Right lobe of liver (tissue), 6 donors: ENCODE measurements at places on chromosomes 2 and 18.

DNA sequence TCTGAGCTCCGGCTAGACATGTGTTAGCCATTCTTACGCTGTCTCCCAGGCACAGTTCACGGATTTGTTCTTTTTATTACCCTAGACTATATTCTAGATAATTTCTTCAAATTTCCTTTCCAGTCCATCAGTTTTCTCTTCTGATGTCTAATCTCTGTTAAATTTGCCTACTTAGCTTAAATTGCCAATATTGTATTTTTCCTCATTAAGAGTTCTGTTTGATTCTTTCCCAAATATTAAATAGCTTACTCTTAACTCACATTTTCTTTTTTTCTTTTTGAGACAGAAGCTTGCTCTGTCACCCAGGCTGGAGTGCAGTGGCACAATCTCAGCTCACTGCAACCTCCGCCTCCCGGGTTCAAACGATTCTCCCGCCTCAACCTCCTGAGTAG, 21.2 kb downstream of the CROCC2 start:
- no peaks in the 10 kb centered on the region for H3K27me3 ChIP-seq
- no peaks in the 10 kb centered on the region for H3K4me1 ChIP-seq
- DNase-seq, result no peak
- no peaks in the 10 kb centered on the region for H3K36me3 ChIP-seq
- no peak overlapping the region for H3K27ac ChIP-seq

GRCh38 chr2:96685577-96686459, 43.3 kb downstream of the FER1L5 start:
- H3K36me3 ChIP-seq, result no peaks in the 10 kb centered on the region
- no peaks in the 10 kb centered on the region for H3K4me1 ChIP-seq
- no peaks in the 10 kb centered on the region for H3K27me3 ChIP-seq
- DNase-seq, result no peak

DNA sequence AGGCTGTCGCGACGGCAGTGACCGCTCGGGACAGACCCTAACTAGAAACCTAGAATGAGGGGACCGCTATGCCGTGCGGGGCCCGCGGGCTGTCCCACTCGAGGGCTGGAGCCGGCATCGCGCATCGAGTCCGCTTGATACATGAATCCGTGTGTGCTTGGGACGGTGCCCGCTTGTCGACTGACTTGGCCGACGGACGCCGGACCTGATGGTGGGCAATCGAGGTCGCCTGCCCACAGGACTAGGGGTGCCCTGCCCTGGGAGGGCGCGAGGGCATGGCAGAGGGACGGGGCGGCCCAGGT, 749 bp upstream of the PTMA start:
- H3K4me1 ChIP-seq, result peaks cover 26% of the 10 kb centered on the region
- peak overlapping the region; percentile 100 for H3K27ac ChIP-seq
- H3K36me3 ChIP-seq, result peaks cover 10% of the 10 kb centered on the region
- peak overlapping the region; percentile 82 for H3K4me3 ChIP-seq
- no peak for DNase-seq
- no peaks in the 10 kb centered on the region for H3K27me3 ChIP-seq

- H3K4me1 ChIP-seq, result no peaks in the 10 kb centered on the region
- DNase-seq, result no peak
- H3K27ac ChIP-seq, result no peak overlapping the region
- no peaks in the 10 kb centered on the region for H3K36me3 ChIP-seq
- no peaks in the 10 kb centered on the region for H3K27me3 ChIP-seq
Observed at GRCh38 chr18:56248610-56249235, 389.7 kb downstream of the TXNL1 start.

DNA sequence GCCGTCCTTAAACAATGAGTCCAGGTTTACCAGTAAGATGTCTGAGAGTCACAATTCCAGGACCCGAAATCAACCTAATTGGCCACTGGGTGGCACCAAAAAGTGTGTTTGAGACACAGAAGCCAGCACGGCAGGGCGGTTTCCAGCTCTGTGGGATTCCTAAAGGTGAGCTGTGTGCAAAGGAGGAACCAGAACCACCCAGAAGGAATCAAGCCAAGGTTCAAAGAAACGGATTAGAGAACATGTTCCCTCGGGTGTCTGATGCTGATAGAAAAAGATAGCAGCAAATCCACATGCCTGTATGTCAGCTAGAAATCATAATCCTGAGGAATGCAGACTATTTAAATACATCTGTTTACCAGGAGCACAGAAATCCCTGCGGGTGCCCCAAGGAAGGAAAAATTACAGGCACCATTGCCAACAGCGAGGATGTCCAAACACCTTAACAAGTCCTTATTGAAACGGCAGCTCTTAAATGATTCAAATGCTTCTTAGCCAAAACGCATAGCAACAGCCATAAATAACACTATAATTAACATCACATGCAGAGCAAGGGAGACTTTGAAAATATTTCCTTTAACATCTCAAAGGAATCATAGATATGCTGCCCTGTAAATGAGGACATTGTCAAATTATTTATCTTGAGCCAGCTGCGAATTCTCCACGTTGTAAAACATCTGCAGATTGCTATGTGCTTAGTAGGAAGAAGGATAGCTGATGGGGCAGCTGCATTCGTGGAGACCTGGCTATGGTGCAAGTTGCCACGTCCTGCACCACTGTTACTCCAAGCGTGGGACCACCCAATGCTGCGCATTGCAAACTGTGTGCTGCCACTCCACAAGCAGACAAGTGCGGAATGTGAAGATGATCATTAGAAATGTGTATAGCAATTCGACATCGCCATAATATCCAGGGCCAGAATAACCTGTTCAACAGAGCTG, 318.7 kb upstream of the NCKAP5 start:
- DNase-seq, result peak; percentile 70
- no peak overlapping the region for H3K4me3 ChIP-seq
- no peak overlapping the region for H3K27ac ChIP-seq

DNA sequence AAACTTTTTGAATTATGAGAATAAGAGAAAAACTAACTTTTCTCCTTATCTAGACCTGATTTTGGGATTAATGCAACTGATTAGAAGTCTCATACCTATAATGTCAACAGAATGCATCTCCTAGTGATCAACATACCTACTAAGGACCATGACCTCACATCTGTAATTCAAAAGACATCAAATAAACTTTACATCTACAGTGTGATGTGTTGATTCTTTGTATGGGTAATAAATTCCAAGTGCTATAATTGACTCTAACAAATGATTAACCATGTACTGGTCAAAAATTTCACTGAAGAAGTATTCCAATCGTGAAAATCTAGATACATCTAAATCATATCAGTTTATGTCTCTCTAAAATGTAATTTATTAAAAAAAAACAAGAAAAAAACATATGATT, 84.5 kb downstream of the STRN start:
- no peaks in the 10 kb centered on the region for H3K27me3 ChIP-seq
- H3K4me3 ChIP-seq, result no peak overlapping the region
- no peaks in the 10 kb centered on the region for H3K36me3 ChIP-seq
- no peak for DNase-seq

DNA sequence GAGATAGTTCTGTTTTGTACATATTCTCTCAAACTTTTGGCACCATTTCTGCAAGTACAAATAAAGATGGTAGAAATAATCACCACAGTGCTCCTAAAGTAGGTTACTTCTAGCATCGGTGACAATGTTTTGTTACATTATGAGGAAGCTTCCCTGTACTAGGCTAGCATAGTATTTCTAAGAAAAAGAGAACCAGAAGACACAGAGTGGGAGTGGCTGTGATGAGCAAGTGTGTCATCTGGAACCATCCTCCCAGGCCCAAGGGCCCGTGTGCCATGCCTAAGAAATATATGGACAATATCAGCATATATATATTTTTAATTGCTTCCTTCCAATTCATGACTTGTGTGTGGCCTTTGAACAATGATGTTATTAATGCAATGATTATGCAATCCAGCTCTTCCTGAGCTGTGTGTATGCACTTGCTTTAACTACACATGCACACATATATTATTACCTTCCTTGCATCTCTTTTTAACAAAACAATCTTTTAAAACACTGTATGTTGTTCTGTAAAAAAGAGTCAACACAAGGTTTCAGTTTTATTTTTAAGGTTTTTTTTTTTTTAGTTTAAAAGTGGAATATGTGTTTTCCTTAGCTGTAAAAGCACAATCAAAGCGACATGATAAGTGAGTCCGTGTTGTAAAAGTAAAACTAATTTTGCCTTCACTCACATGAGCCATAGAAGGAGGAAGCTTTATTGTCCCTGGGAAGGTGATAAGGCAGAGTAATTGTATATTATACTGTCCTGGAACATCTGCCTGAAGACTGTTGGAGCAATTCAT, 303.9 kb downstream of the ZNF407 start:
- no peaks in the 10 kb centered on the region for H3K27me3 ChIP-seq
- no peak for DNase-seq
- H3K27ac ChIP-seq, result no peak overlapping the region

DNA sequence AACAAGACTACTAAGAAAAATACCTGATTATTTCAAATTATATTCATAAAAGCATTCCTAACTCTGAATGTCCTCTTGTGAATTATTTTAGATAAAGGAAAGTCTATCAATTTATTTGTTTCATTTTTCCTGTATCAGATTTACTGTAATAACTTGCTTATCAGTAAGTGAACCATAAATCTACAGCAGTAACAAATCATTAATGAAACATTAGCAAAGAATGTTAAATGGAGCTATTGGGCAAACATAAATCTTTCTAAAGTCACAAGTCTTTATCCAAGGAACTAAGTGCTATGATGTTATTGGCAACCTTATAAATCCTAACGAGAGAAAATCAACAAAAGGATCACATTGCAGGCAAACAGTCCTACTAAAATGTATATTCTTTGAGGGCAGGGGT, 897.1 kb upstream of the FSHR start:
- H3K4me3 ChIP-seq, result no peak overlapping the region
- H3K36me3 ChIP-seq, result no peaks in the 10 kb centered on the region
- no peaks in the 10 kb centered on the region for H3K4me1 ChIP-seq
- H3K27me3 ChIP-seq, result no peaks in the 10 kb centered on the region
- no peak overlapping the region for H3K27ac ChIP-seq

- no peaks in the 10 kb centered on the region for H3K36me3 ChIP-seq
- no peak overlapping the region for H3K27ac ChIP-seq
Observed at GRCh38 chr2:170766693-170767092, 3.5 kb upstream of the ERICH2 start.

GRCh38 chr2:234372506-234372905, 124.4 kb downstream of the ARL4C start:
- H3K27ac ChIP-seq, result no peak overlapping the region
- no peak overlapping the region for H3K4me3 ChIP-seq
- H3K27me3 ChIP-seq, result no peaks in the 10 kb centered on the region
- DNase-seq, result no peak

DNA sequence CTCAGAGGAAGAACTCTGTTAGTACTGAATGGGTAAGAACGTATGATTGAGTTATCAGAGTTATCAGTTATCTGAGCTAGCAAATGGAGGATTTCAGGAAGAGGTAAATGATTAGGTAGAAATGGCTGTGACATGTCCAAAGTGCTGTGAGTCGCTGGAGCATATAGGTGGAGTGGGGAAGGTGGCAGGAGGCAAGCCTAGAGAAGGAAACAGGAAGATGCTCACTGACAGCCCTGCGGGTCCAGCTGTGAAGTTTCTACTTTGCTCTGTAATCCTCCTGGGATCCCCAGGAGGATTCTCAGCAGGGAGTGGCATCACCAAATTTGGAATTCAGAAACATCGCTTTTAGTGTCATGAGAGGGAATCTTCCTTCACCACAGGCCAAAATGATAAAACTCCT, 52.0 kb downstream of the GYPC start:
- no peaks in the 10 kb centered on the region for H3K36me3 ChIP-seq
- H3K27me3 ChIP-seq, result no peaks in the 10 kb centered on the region
- no peak for DNase-seq
- H3K4me1 ChIP-seq, result no peaks in the 10 kb centered on the region
- H3K27ac ChIP-seq, result no peak overlapping the region

- H3K4me3 ChIP-seq, result no peak overlapping the region
- no peak for DNase-seq
- peaks cover 25% of the 10 kb centered on the region for H3K4me1 ChIP-seq
- no peak overlapping the region for H3K27ac ChIP-seq
- H3K27me3 ChIP-seq, result no peaks in the 10 kb centered on the region
Observed at GRCh38 chr2:62757029-62757428, 51.5 kb downstream of the EHBP1 start.

DNA sequence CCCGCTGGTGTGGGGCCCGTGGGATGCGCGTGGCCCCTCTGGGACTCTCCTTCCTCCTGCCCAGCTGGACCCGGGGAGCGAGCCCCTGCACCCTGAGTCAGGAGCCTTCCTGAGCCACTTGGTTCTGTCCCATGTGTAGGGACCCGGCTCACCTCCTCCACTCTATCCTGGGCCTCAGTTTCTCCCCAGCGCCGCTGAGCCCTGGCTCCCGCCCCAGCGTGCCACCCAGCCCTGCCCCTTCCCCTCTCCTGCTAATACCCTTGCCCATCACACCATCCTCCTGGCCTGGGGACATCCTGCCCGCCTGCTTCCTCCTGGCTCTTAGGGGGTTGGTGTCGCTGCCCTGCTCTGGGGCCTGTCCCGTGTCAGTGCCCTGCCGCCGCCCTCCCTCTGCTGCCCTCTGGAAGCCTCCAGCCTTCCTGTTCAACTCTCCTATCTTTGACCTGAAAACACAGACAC, 24.8 kb downstream of the GPC1 start:
- peak; percentile 13 for DNase-seq
- H3K36me3 ChIP-seq, result no peaks in the 10 kb centered on the region
- H3K4me3 ChIP-seq, result no peak overlapping the region
- H3K27ac ChIP-seq, result no peak overlapping the region
- H3K4me1 ChIP-seq, result no peaks in the 10 kb centered on the region

- H3K27ac ChIP-seq, result no peak overlapping the region
- DNase-seq, result no peak
- no peak overlapping the region for H3K4me3 ChIP-seq
Observed at GRCh38 chr2:169510496-169510895, 994 bp downstream of the KLHL41 start.

- no peaks in the 10 kb centered on the region for H3K36me3 ChIP-seq
- no peak overlapping the region for H3K4me3 ChIP-seq
- H3K4me1 ChIP-seq, result no peaks in the 10 kb centered on the region
- no peak overlapping the region for H3K27ac ChIP-seq
Observed at GRCh38 chr18:11845654-11846053, 5.6 kb upstream of the CHMP1B start.

- H3K4me3 ChIP-seq, result no peak overlapping the region
- peaks cover 28% of the 10 kb centered on the region for H3K36me3 ChIP-seq
- DNase-seq, result no peak
- no peak overlapping the region for H3K27ac ChIP-seq
- no peaks in the 10 kb centered on the region for H3K27me3 ChIP-seq
Observed at GRCh38 chr2:15472133-15472532, 89.0 kb downstream of the NBAS start.

- DNase-seq, result no peak
Observed at GRCh38 chr2:236587861-236588815, 18.5 kb downstream of the ACKR3 start.

- H3K27me3 ChIP-seq, result no peaks in the 10 kb centered on the region
- no peaks in the 10 kb centered on the region for H3K36me3 ChIP-seq
- no peaks in the 10 kb centered on the region for H3K4me1 ChIP-seq
- DNase-seq, result no peak
Observed at GRCh38 chr2:195670191-195670590, 13.2 kb downstream of the SLC39A10 start.
